ENCODE measurements at places on chromosomes 12 and 14.

GRCh38 chr14:104400355-104400754 lies 179.2 kb upstream of the C14orf180 start:
- DNase-seq: no peak

GRCh38 chr12:88753066-88753465 lies 172.8 kb upstream of the KITLG start:
- no peak for DNase-seq

GRCh38 chr12:48954841-48955501 lies 2.3 kb downstream of the ARF3 start:
- DNase-seq: peak; percentile 90

DNA sequence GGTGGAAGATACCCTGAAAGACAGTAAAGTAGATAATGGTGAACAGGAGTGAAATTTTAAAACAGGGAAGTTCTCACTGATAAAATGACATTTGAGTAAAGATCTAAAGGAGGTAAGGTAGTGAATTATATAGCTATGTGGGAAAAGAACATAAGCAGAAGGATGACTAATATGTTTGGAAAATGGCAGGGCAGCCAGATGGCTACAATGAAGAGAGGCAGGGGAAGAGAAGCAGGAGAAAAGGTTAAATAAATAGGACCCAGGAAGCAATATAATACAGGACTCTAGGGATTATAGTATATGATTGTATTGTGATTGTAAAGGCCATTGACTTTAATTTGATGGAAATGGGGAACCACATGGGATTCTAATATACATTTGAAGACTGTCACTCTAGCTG lies 33.0 kb downstream of the SCFD1 start:
- no peak for DNase-seq
